ENCODE measurements at places on chromosomes 5 and 9.

DNA sequence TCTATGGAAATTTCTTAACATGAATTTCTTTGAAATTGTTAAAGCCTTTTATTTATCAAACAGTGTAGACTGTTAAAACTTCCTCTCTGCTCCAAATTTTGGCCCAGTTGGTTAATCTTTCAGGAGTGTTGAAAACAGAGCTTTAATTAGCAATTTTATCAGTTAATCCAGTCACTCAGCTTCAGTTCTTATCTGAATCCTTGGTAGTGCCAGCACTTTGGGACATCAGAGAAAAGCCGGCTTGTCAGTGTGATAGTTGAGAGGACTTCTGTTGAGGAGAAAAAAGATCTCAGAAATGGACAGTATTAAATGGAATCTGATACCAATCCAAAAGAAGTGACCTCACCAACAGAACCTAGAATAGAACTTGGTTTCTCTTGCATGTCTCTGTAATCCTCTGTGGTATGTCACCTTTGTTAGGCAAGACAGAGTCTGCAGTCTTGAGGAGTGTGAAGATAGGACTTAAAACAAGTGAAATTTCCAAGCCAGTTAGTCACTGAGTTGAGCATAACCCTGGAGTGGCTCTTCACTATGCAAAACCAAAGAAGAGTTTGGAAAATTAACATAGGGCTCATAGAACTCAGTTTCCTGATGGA lies 251.8 kb downstream of the NNT start:
- no peak for DNase-seq

- peak; percentile 63 for DNase-seq
These were observed 1.3 kb downstream of the NOTCH1 start for GRCh38 chr9:136544548-136544963.

DNA sequence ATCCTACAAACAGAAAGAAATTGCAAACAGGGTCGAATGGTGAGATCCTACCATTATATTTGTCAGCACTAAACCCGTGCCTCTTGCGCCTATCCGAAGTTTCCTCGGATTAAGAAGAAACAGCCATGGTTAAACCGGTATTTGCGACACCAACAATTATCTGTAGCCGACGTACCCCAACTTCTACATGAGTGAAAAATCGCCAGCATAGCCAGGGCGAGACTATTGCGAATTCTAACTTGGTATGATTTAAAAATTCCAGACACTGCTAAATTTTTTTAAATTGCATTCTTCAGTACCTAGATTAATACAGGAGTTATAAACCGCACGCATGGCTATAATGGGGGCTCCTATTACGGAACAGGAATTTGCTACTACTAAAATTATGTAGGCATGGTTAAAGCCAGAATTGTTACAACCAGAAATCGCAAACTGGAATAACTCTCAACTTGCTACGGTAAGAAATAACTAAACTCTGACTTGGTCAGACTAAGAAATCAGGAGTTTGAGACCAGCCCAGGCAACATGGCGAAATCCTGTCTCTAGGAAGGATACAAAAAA lies 25.3 kb upstream of the ANXA2R start:
- no peak for DNase-seq

DNA sequence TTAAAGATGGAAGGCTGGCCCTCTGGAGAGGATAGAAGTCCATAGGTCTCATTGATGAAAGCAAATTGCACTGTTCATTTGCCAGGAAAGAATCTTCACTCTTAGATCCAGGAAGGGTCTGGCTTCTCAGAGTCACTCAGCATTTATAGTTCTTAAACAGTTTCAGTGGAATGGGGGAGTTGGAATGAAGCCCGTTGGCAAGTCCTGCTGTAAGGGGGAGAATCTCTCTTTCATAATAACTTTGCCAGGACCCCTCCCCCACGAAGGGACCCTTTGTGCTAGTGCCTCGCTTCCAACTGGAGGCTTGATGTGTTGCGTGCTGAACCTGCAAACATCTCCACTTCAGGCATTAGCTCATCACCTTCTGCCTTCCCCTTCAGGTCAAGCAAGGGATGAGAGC lies 57.1 kb downstream of the ENTREP1 start:
- DNase-seq: no peak

GRCh38 chr9:20227166-20227874 lies 395.0 kb downstream of the MLLT3 start:
- DNase-seq: no peak

DNA sequence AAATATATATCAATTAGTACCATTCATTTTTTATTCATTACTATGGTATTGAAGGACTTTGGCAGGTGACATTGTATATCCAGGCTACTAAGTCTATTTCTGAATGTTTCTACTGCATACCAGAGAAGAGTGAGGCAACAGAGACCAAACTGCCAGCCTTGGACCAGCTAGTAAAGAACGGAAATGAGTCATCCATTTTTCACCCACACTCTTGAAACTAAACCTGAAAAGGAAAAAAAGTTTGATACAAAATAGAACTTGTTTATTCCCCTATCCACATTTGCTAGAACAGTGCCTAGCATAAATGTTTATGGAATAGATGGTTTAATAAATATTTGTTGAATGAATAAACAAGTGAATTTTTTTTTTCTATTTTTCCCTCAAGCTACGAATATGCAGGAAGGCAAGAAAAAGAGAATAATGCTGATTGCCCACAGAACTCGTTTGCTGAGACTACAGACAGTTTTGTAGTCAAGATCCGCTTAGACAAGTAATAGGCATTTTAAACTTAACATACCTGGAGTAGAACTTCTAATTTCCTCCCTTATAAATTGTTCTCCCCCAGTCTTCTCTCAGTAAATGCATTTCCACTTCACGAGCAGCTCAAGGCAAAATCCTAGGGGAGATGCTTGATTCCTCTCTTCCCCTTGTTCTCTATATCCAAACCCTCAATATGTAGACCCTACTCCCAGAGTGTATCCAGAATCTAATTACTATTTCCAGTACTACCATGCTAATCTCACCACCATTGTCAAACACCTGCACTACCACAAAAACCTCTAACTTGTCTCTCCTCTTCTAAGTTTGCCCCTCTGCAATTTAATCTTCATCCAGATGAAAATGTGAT lies 146.2 kb upstream of the RASA1 start:
- DNase-seq: peak; percentile 59

GRCh38 chr5:39432696-39433530 lies 8.1 kb upstream of the DAB2 start:
- no peak for DNase-seq

DNA sequence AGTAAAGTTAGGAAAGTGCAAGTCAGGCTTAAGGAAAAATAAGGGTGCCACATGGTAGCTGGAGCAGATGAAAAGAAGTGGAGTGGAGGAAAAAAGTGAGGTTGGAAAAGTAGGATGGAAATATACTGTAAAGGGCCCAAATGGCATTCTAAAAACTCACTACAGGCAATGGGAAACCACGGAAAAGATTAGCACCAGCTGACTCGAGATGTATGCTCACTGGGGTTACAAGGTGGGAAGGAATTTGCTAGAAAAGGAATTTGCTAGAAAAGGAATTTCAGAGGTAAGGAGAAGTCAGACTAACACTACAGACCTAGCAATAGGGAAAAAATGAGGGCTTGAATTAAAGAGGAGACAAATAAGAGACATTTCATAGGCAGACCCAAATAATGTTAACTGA lies 3.6 kb downstream of the PSMD5 start:
- no peak for DNase-seq

- DNase-seq: no peak
These were observed 674.6 kb upstream of the SEMA6A start for GRCh38 chr5:117249086-117249815.
